ENCODE measurements at places on chromosomes 3 and 15.

- no peak for DNase-seq
Measured at GRCh38 chr3:82137050-82137449, 375.6 kb upstream of the GBE1 start.

DNA sequence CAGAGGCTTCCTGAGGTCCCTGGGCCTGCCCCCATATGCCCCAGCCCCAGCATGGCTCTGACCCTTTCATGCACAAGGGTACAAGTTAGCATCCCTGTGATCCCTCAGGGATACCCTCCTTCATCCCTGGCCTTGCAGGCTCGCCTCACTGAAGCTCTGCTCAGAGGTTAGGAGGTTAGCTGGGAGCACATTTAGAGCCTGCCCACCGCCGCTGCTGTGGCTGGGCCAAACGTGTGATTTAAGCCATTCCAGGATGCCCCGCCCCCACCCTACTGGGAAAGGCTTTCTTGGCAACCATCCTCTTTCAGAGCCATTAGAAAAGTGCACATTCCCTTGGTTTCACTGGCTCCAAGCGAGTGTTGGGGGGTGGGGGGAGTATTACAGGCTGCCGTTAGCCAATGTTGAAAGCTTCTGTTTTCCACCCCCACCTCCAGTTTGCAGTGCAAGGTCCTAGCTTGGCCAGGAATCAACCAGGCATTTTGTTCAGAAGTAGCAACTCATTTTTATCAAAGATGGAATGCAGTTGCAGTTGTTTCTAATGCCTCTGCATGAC lies 6.3 kb upstream of the HES1 start:
- DNase-seq, result no peak

GRCh38 chr3:194928831-194929577 lies 243.3 kb downstream of the FAM43A start:
- DNase-seq, result no peak

DNA sequence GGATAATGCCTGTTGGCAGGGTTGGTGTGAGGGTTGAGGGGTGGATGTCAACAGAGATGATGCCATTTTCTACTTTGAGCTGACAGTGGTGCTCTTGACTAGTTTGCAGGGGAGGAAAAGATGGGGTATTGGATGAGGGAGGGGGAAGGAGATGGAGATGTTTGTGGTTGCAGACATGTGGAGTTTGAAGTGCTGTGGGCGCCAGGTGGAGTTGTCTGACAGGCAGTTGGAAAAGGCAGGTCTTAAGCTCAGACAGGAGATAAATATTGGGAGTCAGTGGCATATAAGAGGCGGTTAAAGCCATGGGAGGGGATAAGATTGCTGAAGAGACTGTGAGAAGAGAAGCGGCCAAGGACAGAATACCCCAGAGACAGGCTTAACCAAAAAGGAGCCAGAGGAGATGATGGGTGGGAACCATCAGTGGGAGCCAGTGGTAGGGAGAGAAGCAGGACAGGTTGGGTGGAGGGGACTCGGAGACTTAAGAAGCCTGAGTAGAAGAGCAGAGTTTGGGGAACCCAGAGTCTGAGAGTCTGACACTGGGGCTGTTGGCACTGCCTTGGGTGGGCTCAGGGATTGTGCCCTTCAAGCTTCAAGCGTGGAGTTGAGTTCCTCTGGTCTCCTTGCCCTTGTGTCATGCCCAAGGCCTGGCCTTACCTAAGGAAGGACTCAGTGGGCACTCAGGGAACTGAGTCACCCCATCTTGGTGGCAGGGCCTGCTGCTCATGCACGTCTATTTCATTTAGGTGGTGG lies 13.9 kb downstream of the COPG1 start:
- DNase-seq, result no peak

- no peak for DNase-seq
Measured at GRCh38 chr3:36524560-36524959, 144.3 kb downstream of the STAC start.

DNA sequence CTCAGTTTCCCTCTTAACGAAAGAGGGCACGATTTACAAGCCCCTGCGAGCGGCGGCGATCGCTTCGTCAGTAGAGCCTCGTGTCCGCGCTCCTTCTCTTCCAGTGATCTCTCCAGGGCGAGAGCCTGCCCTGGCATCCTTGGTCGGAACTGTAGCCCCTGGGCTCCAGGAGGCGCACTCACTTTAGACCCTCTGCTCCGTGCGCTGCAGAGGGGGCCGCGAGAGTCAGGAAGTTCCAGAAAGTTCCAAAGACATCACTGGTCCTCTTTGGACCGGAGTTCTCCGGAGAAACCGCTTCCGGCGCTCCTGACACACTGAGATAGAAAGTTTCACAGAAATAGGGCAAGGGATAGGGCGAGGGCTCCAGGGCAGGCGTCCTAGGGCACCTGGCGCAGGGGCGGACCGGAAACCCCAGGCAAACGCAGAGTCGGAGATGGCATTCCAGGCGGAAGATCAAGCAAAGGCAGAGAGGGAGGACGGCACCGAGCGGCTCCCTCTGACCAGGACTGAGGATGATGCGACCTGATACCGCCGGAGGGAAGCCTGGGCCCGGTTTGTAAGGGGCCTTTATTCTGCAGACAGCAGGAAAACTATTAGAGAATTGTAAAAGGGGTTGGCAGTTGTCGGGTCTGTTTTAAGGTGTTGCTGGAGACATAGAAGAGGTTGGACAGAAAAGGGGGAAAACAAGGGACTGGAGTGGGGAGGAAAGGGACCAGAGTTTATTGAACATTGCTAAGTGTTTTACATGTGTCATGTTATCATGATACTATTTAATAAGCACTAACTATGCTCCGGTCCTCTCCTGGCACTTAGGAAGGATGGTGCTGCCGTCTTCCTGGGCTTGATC lies 1.3 kb upstream of the CPEB1 start:
- DNase-seq, result no peak

DNA sequence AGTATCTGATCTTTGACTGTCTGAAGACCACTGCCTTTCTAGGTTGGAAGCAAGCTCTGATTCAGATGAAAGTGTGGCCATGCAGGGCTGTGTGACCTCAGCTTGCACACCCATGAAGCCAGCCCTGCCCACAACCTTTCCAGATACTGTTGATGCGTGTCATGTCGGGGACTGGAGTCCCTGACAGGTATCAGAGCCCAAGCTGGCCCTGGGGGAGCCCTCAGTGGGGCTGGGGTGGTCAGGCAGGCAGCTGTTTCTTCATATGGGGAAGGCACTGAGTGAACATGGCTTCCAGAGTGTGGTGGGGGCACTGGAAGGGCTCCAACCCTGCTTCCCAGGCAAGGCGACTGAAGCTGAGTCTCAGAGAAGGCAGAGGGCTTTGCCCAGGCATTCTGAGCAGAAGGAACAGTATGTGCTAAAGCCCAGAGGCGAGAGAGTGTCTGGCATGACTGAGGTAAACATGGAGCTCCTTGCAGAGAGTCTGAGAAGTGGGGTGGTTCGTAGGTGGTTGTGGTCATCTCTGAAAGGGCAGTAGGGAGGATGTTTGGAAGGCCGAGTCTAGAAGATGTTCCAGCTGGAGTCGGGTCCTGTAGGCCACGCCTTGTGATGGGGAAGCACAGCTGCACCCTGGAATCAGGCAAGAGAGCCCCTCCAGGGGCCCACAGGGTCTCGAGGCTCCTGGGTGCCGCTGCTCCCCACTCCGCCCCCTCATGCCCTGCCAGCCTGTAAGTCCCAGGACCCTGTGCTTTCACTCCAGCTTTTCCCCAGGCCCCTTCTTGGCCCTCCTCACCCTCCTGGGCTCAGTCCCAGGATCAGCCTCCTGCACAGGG lies 122.2 kb downstream of the EEFSEC start:
- DNase-seq, result no peak

DNA sequence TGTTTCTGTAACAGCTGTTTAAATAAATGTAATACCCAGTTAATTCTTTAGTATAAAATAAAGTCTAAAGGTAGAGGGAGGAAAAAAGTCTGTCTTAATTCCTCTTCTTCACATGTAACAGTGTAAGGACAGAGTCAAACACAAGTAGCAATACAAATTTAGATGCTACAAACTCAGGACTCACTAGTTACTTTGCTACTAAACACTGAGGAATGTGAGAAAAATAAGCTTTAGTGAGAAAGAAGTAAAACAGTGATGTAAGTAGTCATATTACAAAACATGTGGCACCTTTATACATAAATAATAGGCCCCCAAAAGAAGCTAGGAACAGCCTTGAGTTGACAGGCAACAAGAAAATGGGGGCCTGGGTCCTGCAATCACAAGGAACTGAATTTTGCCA lies 113.0 kb downstream of the TBC1D5 start:
- DNase-seq, result no peak

DNA sequence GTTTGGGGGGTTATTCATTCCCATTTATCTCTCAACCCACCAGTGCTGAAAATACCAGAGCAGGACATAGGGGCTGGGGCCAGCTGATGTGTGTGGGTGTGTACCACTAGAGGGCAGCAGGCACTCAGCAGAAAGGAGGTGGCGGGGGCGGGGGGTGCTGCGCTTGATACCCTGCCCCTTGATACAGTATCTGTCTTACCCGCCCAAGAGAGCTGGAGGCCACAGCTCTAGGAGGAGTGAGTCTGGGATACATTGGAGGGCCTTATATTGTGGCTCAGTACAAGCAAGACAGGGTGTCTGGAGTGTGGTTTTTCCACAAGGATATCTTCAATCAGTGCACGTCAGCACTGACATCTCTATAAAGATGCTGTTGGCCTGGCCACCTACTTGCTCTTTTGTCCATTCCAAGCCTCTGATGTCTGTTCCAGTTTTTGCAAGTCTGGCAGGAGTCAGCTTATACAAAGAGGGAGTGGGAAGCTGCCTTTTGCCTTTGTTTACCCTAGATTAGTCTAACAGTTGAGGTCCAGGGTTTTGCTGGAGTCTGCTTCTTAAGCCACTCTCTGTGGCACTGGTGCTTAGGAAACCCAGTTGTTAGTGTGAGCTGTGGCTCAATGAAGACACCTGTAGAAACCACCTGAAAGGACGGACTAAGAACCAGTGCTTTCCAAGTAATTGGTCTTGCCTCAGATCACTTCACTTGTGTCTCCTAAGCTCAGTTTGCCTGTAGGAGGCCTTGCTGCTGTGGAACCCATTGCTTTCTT lies 1.5 kb upstream of the RBM15B start:
- no peak for DNase-seq

GRCh38 chr15:65952391-65953053 lies 83.2 kb downstream of the RAB11A start:
- no peak for DNase-seq

GRCh38 chr3:24829629-24830229 lies 335.1 kb upstream of the THRB start:
- no peak for DNase-seq

- DNase-seq, result no peak
Measured at GRCh38 chr3:49607796-49608195, 53.5 kb downstream of the BSN start.

DNA sequence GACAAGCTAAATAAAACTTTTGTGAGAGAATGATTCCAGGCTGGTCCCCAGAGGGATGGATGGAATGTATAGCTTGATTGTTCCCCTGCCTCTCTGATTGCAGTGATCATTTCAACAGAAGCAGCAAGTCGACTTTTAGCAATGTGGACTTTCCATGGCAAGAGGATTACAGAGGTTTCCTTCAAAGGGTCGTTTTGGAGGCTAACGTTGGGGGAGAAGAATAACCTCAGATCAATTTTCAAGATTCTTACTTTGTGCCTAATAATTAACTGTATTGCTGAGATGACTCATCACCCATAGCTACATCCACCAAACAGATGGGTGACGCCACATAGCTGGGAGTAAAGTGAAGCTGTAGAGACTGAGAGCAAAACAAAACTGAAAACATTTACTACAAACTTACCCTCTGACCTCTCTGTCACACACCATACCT lies 79.9 kb downstream of the GTPBP8 start:
- no peak for DNase-seq
